Hepatocyte (in vitro differentiated cells): ENCODE measurements at places on chromosomes 11 and 22. TPM values are rescaled to one million over a fixed set of nuclear protein-coding genes. Genes with fewer than 3 reads are reported as not detected.

The TMPRSS13 gene
- 1.1 and 1.9 TPM in 2 replicates for polyA plus RNA-seq

The CAT gene
- polyA plus RNA-seq = not detected in 2 replicates

The DMC1 gene
- 0.21 and 0.74 TPM in 2 replicates for polyA plus RNA-seq

The VSTM5 gene
- polyA plus RNA-seq = 0.26 and 0.97 TPM in 2 replicates

The OR8A1 gene
- polyA plus RNA-seq = not detected in 2 replicates

The FXYD2 gene
- polyA plus RNA-seq = 93.8 and 97.7 TPM in 2 replicates

The MMP8 gene
- not detected in 2 replicates for polyA plus RNA-seq

The IGSF9B gene
- 0.65 and 0.91 TPM in 2 replicates for polyA plus RNA-seq

The PLEKHA7 gene
- polyA plus RNA-seq = 16.7 and 18.2 TPM in 2 replicates

GRCh38 chr11:44333271-44334218 lies 23.6 kb upstream of the ALX4 start:
- DNase-seq = peak; percentile 43

DNA sequence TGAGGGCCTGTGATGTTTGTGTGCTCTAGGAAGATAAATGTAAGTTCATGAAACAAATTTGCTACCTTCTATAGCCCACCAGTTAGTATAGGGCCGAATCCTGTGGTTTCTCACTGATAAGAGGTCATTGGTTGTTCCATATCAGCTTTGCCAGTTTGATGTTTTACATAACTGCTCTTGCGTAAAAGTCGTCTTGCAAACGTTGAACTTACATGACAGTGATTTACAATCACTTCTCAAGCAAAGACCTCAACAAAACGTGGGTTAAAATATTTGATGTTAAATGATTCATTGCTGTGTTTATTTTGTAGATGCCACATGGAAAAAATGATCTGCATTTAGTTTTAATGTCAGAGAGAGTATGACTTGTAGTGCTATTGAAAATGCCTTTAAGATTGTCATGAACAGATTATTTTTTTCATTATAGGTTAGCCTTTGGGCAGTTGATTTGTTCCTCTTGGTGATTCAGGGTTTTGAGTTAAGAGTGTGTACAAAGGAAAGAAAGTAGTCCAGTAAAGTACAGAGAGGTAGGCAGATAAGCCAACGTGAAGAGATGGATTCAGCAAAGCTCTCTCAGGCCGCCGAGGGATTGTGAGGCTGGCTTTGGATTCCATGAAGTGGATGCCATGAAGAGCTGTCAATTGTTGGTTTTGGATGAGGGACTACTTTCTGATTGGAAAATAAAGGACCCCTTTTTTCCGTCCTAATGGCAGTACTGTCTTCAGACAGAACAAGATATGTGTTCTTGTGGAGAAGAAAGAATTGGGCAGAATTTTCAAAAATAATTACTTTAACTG lies 2.6 kb downstream of the EWSR1 start:
- DNase-seq = peak; percentile 39

- DNase-seq = no peak
These were observed 69.4 kb upstream of the API5 start for GRCh38 chr11:43242401-43242800.

GRCh38 chr22:25797498-25798290 lies 55.7 kb downstream of the MYO18B start:
- DNase-seq = no peak

- peak; percentile 56 for DNase-seq
These were observed 8.8 kb upstream of the DNAL4 start for GRCh38 chr22:38802671-38803121.

- no peak for DNase-seq
These were observed 100.9 kb downstream of the FAM76B start for GRCh38 chr11:95688501-95689222.

DNA sequence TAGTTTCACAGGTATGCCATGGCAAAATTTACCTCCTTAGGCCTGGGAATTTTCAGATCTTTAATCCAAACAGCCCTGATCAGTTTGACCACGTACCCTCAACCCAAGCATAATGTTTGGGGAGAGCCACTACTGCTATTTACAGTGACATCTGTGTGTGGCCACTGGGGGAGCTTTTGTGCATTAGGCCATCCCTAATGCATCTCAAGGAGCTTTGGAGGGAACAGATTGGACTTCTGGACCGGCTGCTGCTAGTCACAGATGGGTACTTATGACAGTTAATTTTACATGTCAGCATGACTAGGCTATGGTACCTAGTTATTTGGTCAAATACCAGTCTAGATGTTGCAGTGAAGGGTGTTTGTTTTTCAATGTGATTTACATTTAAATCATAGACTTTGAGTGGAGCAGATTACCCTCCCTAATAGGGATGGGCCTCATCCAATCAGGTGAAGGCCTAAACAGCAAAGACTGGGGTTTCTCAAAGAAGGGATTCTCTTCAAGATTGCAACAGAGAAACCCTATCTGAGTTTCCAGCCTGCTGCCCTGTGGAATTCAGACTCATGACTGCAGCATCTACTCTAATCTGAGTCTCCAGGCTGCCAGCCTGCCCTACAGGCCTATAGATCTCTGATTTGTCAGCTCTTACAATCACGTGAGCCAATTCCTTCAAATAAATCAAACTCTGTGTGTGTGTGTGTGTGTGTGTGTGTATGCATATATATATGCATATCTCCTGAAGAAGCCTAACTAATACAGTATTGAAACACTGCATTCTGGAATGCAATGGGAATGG lies 38.0 kb upstream of the GALNT18 start:
- DNase-seq = no peak

DNA sequence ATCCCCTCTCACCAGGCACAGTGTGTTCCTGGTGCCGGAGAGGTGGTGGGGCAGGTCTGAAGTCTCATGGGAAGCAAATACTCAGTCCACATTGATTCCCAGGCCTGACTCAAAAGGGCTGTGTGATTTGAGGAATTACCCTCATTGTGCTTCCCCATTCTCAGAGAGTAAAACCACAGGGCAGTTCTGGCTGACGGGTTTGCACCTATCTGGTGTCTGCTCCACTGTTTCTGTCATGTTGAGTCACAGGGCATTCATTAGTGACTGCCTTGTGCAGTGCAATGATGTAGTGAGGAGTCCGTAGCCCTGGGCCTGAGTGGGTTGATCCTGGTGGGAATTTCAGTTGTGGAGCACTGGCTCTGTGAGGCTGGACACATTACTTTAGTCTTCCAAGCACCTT lies 85.2 kb upstream of the ARHGAP20 start:
- no peak for DNase-seq

DNA sequence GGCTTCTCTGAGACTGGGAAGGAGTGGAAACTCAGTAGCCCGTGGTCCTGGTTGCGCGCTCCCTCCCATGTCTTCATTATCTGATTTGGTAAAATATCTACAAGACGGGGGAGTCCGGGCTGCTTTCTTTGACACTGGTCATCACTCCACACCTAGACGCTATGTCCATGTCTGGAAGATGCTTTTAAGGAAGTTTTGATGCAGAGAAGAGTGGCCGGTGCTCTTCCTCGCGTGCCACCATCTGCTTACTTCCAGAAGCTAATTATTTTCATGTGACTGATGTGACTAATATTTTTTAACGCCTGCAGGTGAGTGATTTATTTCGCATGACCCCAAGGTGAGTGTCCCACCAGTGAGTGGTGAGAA lies 339 bp upstream of the TRIM21 start:
- no peak for DNase-seq

- peak; percentile 95 for DNase-seq
These were observed 598 bp downstream of the ZFP91 start for GRCh38 chr11:58579192-58580129.

GRCh38 chr11:128520206-128520887 lies 67.0 kb downstream of the ETS1 start:
- no peak for DNase-seq

DNA sequence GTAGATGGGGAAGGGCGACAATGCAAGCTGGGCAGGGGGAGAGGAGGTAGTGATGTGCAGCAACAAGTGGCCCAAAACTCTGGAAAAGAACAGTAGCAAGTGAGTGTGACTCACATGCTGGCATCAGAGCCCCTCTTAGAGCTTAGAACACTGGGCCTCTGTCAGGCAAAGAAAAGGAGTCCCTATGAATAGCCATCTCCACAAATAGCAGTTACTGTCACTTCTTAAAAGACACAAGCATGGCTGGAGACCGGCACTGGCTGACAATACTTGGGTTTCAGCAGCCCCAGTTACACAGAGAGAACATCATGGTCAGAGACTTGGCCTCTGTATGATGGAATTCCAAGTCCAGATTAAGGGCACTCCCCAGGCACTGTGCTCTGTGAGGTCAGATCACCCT lies 58.2 kb downstream of the PRCP start:
- no peak for DNase-seq

DNA sequence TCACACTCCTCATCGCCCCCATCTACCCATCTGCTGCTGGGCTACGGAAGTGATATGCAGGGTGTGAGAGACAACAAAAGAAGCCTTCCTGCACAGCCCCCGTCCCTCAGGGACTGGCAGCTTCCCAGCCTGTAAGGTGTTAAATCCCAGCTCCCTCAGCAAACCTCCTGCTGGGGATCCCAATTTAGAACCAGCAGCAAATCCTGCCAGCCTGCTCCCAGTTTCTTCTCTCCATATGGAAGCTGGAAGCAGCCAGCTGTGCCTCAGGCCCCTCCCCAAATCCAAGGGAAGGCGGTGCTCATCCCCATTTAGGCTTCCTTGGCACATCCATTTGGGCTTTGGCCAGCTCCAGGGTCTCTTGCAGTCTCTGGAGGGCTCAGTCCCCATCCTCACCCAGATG lies 47.5 kb downstream of the PAMR1 start:
- DNase-seq = no peak

GRCh38 chr11:71066311-71066710 lies 186.1 kb downstream of the SHANK2 start:
- DNase-seq = no peak

GRCh38 chr11:84437071-84437980 lies 1151.2 kb upstream of the CCDC90B start:
- peak; percentile 60 for DNase-seq

GRCh38 chr11:65390996-65391395 lies 4.6 kb downstream of the FRMD8 start:
- no peak for DNase-seq

DNA sequence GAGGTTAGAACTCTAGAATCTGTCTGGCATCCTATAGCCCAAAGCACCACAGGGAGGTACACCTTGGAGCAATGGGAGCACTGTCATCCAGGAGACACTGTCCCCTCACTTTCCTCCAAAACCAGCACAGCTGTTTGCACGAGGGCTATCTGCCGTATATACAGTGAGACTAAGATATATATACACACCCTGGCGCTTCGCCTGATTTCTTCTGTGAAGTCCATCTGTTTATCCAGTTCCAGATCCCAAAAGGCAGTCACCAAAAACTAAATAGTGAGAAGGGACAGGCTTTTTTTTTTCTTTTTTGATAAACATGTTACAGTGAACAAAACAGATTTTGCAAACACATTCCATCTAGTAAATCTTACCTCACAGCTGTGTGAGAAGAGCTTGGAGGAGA lies 68.5 kb downstream of the ARFGAP2 start:
- no peak for DNase-seq

DNA sequence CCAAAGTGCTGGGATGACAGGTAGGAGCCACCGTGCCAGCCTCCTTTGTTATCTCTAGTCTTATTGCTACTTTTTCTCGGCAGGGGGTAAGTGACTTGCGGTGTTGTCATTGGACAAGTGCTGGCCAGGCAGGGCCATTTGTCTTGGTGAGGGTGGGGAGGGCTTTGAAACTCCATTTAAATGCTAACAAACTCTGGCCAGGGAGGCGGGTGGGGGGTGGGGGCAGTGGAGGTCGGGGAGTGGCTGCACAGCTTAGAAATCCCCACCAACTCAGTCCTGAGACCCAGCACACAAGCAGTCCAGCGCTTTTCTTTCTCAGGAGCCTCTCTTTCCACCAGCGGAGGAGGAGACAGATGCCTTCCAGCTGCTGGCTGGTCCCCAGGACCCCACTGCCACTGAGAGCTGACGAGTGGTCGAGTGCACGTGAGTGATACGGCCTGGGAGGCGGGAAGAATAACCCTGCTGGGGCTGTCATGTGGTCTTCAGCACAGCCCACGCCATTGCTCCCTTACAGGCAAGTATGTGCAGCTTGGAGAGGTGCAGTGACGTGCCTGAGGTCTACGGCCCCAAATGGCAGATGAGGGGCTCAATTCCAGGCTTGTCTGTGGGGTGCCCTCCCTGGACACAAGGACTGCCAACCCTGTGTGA lies 24.2 kb upstream of the OSBPL5 start:
- no peak for DNase-seq

DNA sequence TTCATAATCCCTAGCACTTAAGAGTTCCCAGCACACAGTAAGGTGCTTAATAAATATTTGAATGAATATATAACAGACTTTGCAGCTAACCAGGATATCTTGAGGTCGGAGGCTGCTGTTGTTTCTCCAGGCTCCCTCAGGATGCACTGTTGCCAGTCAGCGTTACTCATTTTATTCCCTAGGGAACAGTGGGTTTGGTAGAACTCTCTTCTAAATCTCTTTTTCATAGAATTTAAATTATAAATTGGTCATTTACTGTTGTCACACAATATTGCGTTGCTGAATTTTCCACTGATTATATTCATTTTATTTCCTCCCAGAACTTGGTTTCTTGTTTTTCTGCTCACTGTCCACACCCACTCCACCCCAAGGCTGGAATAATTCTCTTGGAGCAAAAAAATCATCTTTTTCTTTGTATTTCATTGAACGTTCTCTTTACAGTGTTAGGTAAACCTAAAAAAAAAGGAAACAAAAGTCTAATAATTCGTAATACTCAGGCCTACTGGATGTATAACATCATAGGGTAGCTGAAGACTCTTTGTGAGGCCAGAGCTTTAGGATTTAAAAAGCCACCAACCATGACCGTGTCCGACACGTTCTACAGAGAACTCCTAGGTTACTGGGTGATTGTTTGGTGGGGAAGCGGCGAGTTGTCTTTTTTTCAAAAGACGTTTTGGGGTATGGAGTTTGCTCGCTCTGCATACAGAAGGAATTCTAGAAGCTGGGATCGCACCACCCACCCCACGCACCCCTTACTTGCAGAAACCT lies 766 bp upstream of the CAPRIN1 start:
- no peak for DNase-seq

- no peak for DNase-seq
These were observed 5.8 kb downstream of the TP53I11 start for GRCh38 chr11:44944853-44945235.

- DNase-seq = no peak
These were observed 71.0 kb downstream of the SYN3 start for GRCh38 chr22:32987081-32987631.

GRCh38 chr11:60946601-60947264 lies 5.2 kb downstream of the SLC15A3 start:
- no peak for DNase-seq
